Left renal pelvis (tissue), 4 donors: ENCODE measurements at places on chromosomes 13 and 19.
A peak's percentile ranks its signal among the peaks of the same experiment; 100 is the strongest.

- no peak for DNase-seq
Measured at GRCh38 chr13:44312834-44313551, 60.6 kb upstream of the SERP2 start.

GRCh38 chr19:2018752-2019151 lies 3.2 kb upstream of the BTBD2 start:
- DNase-seq: no peak

DNA sequence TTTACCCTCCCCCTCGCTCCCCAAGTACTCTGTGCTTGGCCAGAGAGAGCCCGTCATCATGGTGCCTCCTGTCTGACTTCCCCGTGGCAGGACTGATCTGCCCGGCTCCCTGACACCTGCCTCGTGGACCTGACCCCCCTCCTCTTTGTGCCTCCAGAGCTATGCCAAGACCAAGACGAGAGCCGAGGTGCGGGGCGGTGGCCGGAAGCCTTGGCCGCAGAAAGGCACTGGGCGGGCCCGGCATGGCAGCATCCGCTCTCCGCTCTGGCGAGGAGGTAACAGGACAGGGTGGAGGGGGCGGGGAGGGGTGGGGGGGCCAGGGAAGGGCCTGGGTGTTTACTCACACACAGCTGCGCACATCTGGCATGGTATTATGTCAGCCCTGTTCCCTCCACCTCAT lies 4.5 kb downstream of the MRPL4 start:
- no peak for DNase-seq

- no peak for DNase-seq
Measured at GRCh38 chr19:5132206-5132560, 163.3 kb downstream of the KDM4B start.

DNA sequence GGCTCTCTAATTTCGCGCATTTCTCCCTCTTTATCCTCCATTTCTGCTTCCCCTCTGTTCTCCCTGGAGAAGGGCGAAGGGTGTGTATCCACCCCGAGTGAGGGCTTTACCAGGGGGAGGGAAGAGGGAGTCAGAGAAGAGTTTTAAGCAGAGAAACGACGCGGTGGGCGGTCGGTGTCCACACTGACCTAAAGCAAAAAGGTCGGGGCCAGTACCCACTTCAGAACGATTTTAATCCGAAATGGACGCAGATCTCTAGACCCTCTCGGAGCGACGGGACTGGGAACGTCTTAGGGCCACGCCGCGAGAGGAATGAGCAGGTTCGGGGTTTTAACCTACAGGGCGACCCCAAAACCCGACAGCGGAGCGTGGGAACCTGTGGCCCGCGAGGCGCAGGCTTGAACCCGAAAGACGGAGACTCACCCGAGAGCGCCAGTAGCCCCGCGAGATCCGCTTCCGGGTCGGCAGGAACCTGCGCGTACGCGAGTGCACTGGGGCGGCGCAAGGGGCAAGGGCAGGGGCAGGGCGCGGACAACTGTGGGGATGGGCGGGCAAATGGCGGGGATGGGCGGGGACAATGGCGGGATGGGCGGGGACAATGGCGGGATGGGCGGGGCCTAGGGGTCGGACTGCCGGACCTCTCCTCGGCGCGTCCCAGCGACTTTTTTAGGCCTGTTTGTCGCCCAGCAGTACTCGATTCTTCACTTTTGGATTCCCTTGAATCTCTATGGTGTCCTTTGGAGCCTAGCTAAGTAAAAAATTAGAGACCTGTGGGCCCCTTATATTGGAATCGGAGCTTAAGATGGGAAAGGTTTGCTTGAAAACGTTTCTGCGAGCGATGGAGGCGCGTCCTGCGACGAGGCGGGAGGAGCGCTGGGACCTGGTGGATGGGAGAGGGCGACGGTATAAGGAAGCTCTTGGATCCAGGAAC lies at the start of gene ZNF677:
Gene ZNF677, minus strand, starts transcription at position 463 of the 931 bp plus-strand sequence. CDS start 3,323 bp downstream, outside the sequence.
- DNase-seq: peak; percentile 72

DNA sequence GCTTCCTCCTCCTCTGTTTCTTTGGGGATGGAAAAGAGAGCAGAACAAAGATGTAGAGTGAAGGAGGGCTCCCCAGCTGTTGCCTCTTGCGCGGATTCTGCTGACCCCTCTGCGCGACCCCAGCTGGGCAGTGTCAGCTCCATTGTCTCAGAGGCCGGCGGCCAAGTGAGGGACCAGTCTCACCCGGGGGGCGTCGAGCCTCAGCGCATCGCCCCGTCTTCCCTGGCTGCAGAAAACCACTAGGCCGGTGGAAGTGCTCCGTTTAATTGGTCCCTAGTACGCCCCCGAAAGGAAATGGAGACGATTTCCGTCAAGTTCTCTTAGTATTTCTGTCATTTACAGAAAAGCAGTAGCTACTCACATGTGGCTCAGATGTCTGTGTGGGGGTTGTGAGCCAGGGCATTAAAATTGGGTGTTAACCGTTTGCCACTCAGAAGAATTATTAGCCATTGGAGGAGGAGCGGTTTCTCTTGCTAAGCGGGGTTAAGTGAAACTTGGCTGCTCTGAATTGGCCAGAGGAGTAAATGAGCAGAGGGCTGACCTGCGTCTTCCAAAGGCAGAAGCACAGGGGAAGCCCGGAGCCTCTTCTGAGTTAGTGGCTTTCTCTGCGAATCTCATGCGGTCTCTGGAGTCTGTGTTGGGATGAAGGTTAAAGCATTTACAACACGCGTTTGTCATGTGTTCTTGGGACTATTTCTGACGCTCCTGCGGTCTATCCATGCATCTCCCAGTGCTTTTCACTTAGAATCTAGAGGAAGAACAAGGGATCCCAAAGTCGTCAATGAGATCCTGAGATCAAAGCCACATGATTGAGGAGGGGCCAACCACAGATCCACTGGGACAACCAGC lies 132.8 kb upstream of the MYO16 start:
- no peak for DNase-seq

GRCh38 chr13:30022256-30022655 lies 171.8 kb upstream of the UBL3 start:
- DNase-seq: no peak

DNA sequence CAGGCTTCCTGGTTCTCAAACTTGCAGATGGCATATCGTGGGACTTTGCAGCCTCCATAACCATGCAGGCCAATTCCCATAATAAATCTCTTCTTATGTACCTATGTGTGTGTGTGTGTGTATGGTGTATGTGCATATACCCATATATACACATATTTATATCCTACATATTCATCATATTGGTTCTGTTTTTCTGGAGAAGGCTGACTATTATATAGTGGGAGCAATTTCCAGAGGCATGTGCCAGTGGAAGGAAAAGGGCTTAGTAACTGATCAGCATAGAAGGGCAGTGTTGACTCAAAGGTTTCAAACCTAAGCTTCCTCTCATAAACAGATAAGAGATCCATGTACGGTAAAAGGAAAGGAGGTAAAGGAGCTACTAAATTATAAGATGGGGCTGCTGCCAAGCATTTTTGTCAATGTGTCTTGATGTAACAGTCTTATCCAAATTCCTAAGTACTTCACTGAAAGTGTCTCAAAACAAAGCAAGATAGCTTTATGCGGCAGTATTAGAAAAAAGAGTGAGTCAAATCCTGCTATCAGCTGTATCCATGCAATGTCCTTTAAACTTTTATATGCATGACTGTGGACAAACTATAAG lies 432.1 kb downstream of the TBC1D4 start:
- DNase-seq: no peak

GRCh38 chr13:91196958-91197357 lies 150.5 kb upstream of the MIR17HG start:
- DNase-seq: no peak

DNA sequence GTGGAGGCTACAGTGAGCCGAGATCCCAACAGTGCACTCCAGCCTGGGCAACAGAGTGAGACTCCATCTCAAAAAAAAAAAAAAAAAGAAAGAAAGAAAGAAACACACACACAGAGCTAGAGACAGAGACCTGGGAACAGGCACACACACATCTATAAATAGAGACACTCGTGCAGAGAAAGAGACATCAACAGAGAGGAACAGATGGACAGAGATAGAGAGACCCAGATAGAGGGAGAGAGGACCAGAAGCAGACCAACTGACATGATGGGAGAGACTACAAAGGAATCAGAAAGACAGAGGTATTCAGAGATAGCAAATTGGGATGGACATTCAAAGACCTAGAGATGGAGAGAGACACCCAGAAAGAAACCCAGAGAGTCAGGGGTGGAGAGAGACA lies 2.1 kb upstream of the CA11 start:
- no peak for DNase-seq

GRCh38 chr19:13849991-13850909 lies 26.7 kb upstream of the NANOS3 start:
- DNase-seq: no peak

GRCh38 chr19:33293255-33294057 lies 8.9 kb downstream of the CEBPA start:
- no peak for DNase-seq

- no peak for DNase-seq
Measured at GRCh38 chr13:97885641-97886040, 67.8 kb upstream of the IPO5 start.

GRCh38 chr19:58154287-58154678 lies 3.7 kb upstream of the ZNF329 start:
- DNase-seq: peak; percentile 29

GRCh38 chr13:44867825-44868224 lies 121.4 kb downstream of the NUFIP1 start:
- DNase-seq: no peak

GRCh38 chr19:36573020-36573894 lies at the start of gene ZNF529:
ZNF529 (minus strand) TSS chr19:36573292; CDS start chr19:36572346, 946 bp downstream.
- DNase-seq: peak; percentile 85

- DNase-seq: no peak
Measured at GRCh38 chr19:47231215-47232054, 436 bp upstream of the BBC3 start.

DNA sequence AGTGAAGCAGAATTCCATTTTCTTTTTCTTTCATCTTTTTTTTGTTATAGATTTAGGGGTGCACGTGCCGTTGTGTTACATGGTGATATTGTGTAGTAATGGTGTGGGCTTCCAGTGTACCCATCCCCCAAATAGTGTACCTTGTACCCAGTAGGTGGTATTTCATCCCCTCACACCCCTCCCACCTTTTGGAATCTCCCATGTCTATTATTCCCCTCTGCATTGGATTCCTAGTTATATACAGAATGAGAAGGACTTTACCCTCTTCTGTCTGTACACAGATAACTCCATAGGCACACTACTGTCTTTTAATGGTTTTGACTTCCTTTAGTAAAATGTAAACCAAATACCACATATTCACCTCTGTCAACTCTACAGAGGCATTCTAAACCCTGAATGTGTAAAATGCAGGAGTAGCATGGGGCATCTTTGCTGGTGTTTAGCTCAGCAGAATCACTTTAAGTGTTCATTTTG lies 28.0 kb downstream of the FRY start:
- DNase-seq: no peak

- DNase-seq: no peak
Measured at GRCh38 chr13:48448959-48449614, 36.2 kb upstream of the LPAR6 start.

DNA sequence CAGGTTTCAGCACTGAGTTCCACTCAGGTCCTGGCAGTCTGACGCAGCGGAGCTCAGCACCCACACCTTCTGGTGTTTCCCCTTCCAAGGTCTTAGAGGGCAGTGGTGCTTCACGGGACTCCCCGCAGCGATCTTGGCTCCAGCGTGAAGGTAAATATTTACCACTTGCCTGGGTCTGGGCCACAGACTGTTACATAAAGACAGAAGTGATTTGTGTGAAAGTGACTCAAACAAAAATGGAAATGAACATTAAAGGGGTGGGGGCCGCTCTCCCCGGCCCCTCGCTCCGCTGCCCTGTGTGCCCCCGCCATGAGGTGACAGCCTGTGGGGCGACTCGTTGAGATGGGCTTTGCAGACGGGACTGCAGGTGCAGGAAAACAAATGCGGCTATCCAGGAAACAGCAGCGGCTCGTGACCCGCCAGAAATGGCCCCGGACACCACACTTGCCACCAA lies 55.0 kb downstream of the GGACT start:
- no peak for DNase-seq

- DNase-seq: no peak
Measured at GRCh38 chr19:38360351-38360750, 14.0 kb upstream of the PSMD8 start.

DNA sequence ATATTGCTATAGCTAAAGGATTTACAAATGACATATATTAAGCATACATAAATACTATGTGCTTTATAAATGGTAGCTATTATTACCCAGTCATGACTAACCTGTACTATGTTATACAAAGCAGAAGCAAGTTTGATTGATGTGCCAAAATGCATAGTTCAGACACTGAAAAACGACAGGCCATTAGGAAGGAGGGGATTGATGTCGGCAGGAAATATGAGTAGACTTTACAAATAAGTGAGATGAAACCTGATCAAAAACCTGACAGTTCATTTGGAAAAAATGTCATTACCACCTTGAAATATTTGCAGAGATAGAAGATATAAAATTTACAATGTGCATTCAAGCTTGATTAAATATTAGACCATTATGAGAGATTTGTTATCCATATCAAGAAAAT lies 38.8 kb upstream of the TPP2 start:
- DNase-seq: no peak

GRCh38 chr19:41707502-41707812 lies 969 bp upstream of the CEACAM5 start:
- no peak for DNase-seq

DNA sequence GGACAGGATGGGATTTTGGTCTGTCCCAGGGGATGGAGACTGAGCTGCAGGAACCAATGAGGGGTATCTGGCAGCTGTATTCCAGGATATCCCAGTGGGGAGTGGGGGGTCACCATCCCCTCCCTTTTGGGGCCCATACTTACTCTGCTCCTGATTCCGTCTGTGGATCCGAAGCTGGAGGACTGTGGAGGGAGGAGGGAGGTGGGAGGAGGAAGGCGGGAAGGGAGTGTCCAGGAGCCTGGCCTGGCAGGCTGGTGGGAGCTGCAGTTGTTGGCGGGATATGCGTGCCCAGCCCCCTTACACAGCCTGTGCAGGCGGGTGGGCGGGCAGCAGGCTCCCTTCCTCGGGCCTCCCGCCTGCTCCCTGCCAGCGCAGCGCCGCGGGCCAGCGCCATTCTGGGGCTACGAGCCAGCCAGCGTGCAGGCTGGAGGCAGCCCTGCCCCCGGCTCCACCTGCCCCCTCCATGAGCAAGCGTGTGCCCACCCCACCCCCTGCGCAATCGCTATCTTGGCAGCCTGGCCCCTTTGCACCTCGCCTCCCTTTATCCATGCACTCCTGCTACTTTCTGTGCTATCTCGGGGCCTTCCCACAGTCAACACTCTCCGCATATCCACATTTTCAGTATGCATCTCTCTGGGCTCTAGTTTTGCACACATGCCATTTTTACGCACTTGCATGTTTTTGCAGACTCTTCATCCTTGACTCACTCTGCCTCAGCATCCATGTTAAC lies 2.8 kb downstream of the MAMSTR start:
- no peak for DNase-seq

GRCh38 chr13:95235974-95236373 lies 65.3 kb downstream of the ABCC4 start:
- DNase-seq: no peak

GRCh38 chr13:51612867-51613266 lies 28.6 kb downstream of the WDFY2 start:
- no peak for DNase-seq

- DNase-seq: no peak
Measured at GRCh38 chr13:113598081-113598410, 13.5 kb downstream of the TFDP1 start.
